ENCODE measurements at places on chromosomes 11 and 22. TPM values are rescaled to one million over a fixed set of nuclear protein-coding genes. Genes with fewer than 3 reads are reported as not detected.
A peak's percentile ranks its signal among the peaks of the same experiment; 100 is the strongest.

- DNase-seq: no peak
Observed at GRCh38 chr22:24129980-24130379, 51.3 kb upstream of the SUSD2 start.

GRCh38 chr11:47400768-47401279 lies 7.6 kb upstream of the SLC39A13 start:
- no peak for DNase-seq

DNA sequence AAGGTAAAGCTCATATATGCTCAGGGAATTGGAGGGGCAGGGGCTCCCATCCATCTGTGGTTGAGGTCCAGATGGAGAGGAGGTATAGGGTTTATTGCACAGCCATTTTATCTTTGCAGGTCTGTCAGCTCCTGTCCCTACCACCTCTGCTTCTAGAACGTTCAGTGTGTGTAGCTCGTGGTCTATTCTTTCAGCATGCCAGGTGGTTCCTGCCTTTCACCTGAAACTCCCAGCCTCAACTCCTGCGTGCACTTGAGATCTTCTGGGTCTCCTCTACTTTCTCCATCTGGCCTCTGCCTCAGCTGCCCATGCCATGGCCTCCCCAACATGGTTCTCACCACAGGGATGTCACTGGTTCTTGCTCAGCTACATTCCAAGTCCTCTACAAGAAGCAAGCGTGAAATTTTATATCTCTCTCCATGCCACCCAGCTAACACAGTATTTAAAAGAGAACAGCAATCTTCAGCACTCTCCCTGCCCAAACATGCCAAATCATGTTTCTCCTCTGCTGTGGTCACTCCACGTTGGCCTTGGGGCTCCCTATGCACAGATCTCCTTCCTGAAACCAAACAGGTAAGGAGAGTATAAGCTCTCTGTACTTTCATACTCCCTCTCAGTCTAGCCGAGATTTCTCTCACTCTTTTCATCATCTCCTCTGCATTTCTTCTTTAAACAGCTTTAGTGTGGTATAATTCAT lies 157.8 kb upstream of the TRPC6 start:
- no peak for DNase-seq

GRCh38 chr11:120168960-120169681 lies 31.2 kb upstream of the TRIM29 start:
- DNase-seq: peak; percentile 72

DNA sequence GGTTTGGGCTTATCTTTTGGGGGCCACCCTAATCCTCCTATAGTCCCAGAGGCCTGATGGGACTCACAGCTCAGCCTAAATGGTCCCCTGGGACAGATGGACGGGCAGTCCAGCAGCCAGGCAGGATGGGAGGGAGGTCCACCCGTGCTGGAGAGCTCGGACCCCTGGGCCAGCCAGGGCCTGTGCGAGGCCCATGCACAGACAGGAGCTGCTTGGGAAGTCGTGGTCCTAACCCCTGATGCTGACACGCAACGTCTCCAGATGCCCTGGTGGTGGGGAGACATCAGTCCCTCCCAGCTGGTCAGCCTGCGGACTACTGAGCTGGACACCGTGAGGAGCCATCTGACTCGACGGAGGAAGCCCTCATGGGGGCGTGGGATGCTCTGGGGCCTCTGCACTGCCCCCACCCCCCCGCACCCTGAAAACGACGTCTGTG lies 31.2 kb upstream of the MUC5AC start:
- DNase-seq: no peak

- no peak for DNase-seq
Observed at GRCh38 chr11:2511421-2512369, 66.9 kb downstream of the KCNQ1 start.

DNA sequence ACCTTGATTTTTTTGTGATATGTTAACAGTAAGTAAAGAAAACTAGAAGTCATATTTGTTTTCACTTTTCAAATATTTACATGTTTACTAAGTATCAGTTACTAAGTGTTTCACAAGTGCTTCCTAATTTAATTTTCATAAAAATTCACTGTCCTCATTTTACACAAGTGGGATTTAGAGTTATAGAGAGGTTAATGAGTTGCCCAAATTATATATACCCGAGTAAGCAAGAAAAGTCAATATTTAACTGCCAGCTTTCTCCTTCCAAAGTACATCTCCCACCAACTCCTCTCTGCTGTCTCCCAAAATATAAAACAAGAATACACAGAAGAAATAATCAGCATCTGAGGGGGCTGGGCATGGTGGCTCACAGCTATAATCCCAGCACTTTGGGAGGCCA lies 896.7 kb upstream of the ANO3 start:
- DNase-seq: no peak

DNA sequence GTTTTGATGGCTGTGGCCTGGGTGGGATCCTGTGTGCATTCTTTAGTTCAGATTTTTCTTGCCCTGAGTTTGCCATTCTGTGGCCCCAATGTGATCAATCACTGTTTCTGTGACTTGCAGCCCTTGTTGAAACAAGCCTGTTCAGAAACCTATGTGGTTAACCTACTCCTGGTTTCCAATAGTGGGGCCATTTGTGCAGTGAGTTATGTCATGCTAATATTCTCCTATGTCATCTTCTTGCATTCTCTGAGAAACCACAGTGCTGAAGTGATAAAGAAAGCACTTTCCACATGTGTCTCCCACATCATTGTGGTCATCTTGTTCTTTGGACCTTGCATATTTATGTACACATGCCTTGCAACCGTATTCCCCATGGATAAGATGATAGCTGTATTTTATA lies 620 bp downstream of the OR4C16 start:
- DNase-seq: no peak

GRCh38 chr11:2858995-2859698 lies 26.4 kb downstream of the CDKN1C start:
- no peak for DNase-seq

Gene CCDC87
- polyA plus RNA-seq: 0.14 TPM

Gene GRIK4
- polyA plus RNA-seq: 10.2 TPM

Gene LGR4
- 21.2 TPM for polyA plus RNA-seq

Gene ME3
- polyA plus RNA-seq: 31.6 TPM

Gene CBLIF
- not detected for polyA plus RNA-seq

Gene ART1
- 0.31 TPM for polyA plus RNA-seq

Gene TMEM45B
- polyA plus RNA-seq: 2.9 TPM

Gene SC5D
- 47.4 TPM for polyA plus RNA-seq

Gene JHY
- 10.4 TPM for polyA plus RNA-seq

Measured in right lung (tissue), 10 donors.